Hippocampal formation (tissue), 2 donors: ENCODE measurements at places on chromosomes 7 and 10.

GRCh38 chr7:128922496-128923410 is 12.2 kb upstream of the KCP start:
- no peak for DNase-seq

GRCh38 chr7:117146059-117146458 is 176.8 kb downstream of the WNT2 start:
- DNase-seq = no peak

DNA sequence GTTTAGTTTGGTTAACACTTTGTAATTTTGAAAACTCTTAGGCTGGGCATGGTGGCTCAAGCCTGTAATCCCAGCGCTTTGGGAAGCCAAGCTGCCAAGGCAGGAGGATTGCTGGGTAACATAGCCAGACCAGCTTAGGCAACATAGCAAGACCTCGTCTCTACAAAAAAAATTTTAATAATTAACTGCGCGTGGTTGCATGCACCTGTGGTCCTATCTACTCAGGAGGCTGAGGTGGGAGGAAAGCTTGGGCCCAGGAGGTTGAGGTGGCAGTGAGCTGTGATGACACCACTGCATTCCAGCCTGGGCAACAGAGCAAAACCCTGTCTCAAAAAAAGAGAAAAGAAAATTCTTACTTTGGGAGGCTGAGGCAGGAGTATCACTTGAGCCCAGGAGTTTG is 18.2 kb downstream of the MYOZ1 start:
- no peak for DNase-seq

DNA sequence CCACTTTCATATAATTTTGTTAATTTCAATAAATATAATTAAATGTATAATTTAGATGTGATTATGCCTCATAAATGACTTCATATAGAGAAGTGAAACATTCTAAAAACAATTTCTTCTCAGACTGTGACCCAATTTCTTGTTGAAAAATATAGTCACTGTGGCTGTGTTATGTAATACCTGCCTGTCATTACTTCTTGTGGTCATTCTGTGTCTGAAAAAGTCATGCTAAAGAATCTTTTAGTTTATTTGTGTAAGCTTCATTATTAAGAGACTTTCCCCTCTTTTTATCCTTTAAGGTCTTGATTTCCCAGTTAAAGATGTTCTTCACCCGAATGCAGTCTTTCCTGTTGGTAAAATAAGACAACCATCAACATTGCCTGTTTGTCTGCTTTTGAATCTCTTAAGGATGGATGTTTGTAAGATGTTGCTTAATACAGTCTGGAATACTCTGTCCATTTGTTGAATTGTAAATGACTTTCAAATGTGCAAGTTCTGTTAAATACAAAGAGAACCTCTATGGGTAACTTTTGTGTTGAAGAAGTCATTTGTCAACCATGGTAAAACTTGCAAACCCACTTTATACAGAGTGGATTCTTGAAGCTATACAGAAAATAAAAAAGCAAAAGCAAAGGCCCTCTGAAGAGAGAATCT is 16.0 kb downstream of the KAT6B start:
- DNase-seq = no peak

DNA sequence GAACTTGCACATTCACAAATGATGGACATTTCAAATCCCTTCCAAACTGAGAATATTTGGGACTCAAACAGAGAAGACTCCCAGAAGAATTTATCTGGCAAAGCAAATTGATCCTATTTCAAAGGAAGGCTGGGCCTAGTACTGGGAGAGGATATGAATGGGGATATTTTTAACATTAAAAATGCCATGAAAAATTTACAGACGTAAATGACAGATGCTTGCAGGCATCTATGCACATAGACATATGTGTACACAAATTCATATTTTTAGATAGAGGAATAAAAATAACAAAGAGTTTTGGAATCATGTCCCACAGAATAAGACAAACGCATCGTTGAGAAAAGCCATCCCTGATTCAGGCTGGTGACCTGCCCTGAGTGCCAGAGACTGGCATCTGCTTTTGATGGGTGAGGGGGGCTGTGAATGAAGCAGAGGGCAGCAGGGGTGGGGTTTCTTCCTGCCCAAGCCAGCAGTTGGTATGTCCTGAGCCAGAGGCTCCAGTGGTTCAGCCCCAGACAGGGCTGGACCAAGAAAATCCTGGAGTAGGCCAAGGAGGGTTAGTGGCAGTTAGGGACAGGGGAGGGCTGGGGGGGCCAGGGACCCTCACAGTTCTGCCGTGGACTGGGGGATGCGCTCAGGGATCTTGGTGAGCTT is 138.5 kb downstream of the SLIT1 start:
- DNase-seq = no peak
